MM.1S (cell line): ENCODE measurements at places on chromosomes 4 and X.

GRCh38 chr4:120977435-120977997, 55.0 kb upstream of the PRDM5 start:
- peak; percentile 82 for DNase-seq

DNA sequence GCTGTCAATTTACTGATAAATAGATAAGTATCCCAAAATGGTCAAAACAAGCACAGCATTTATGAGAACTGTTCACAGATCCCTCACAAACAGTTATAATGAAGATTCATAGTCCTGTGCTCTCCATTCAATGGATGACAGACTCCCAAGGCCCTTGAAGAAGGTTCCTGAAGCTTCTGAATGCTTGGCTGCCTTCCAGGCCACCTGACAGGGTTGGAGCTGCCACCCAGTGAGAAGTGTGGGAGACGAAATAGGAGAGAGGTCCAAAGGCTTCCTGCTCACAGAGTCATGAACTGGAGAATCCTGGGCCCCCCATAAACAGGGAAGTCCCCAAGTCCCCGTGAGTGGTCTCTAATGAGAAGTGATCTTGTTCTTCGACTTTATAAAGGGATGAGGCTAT, 26.0 kb upstream of the ANXA3 start:
- DNase-seq = no peak

DNA sequence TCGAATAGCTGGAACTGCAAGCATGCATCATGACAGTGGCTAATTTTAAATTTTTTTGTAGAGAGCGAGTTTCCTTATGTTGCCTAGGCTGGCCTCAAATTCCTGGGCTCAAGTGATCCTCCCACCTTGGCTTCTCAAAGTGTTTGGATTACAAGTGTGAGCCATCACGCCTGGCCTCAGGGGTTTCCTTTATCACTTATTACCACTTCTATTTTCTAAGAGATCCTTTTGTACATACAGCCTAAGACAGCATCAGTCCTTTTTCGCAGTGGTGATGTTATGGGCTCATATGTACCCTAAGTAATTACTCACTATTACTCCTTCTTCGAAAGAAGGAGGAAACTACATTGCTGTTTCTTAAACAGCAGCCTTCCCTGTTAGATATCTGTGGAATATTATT, 54.1 kb upstream of the CDKN2AIP start:
- DNase-seq = no peak

GRCh38 chrX:73863268-73863667, 300.3 kb downstream of the CHIC1 start:
- DNase-seq = no peak
